Right renal cortex interstitium (tissue), 3 donors: ENCODE measurements at places on chromosomes 5 and 9.

DNA sequence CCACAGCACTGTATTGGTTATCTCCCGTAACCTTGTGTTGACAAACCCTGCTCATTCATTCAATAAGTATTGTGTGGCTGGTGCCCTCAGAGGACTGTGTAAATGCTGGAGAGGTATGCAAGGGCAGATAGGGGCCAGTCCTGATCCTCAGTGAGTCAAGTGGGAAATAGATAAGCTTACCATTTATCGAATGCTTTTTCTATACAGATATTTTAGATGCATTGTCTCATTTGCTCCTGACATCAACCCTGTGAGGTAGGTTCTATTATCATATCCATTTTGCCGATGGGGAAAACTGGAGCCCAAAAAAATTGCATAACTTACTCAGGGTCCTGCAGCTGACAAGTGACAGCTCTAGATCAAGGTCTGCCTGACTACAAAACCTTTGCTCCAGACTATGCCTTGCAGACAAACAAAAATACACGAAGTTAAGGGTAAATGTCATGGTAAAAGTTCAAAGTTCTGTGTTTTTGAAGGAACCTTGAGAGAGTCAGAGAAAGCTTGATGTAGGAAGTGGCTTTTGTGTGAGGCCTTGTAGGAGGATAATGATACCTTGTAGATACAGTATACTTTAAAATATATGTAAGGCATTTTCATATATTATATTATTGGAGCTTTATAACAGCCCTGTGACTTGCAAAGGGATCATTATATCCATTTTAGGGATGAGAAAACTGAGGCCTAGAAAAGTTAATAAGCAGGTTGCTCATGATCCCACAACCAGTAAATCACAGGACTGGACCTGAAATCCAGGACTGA is 22.7 kb downstream of the CYFIP2 start:
- no peak for DNase-seq

GRCh38 chr5:128357226-128357625 is 180.8 kb downstream of the FBN2 start:
- DNase-seq, result no peak

- no peak for DNase-seq
Observed at GRCh38 chr5:76021936-76022584, 61.1 kb upstream of the SV2C start.

DNA sequence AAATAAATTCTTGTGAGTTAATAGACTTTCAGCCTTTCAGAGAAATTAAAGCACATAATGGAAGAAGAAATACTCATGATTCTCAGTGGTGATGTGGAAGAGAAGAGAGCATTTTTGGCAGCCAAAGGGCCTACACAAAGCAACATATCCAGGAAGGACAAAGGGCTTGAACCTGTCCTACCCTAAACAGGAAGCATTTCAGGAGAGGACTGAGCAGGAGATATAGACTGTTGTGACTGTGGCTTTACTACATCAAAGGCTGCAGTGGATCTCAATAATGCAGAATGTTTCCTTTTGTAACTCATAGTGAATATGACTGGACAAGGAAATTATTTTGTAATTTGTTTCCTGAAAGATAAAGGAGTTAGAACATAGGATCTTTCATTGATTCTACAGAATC is 1.3 kb upstream of the PARP8 start:
- no peak for DNase-seq

DNA sequence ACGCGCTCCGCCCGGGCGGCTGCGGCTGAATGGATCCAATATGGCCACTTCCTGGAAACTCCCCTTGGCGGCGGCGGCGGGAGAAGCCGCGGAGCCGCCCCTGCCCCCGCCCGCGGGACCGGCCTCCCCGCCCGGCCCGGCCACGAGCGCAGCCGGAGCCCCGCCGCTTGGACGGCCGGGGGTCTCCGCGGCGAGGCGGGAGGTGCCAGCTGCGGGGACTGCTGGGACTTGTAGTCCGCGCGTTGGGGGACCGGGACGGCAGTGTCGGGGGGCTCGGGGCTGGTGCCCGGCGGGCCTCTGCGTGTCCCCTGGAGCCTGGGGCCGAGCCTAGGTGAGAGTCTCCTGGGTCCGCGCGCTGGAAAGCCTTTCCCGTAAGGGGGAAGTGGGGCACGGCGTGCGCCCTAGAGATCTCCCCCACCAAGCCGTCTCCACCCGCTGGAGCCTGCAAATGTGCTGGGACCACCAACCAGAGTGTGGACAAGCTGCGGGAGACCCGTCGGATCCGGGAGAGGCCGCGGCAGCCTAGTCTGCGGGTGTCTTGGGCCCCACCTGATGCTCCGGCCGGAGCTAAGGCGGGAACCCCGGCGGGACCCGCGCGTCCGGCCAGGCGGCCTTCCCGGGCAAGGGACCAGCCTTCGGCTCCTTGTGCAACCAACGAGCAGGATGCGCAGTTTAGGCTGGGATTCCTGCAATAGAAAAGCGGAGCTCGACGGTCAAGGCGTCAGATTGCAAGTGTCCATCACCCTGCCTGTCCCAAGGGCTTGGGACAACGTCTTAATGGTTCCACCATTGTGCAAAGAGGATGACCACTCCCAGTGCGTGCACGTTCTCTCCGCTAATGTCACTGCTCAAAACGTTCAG is at the start of gene SEPTIN8:
SEPTIN8 (minus strand) TSS at position 31 of the 861 bp plus-strand sequence. CDS start 102 bp downstream, outside the sequence.
- no peak for DNase-seq

GRCh38 chr5:178083922-178084321 is 29.4 kb upstream of the N4BP3 start:
- no peak for DNase-seq

GRCh38 chr5:72602696-72603685 is 95.8 kb upstream of the ZNF366 start:
- no peak for DNase-seq

DNA sequence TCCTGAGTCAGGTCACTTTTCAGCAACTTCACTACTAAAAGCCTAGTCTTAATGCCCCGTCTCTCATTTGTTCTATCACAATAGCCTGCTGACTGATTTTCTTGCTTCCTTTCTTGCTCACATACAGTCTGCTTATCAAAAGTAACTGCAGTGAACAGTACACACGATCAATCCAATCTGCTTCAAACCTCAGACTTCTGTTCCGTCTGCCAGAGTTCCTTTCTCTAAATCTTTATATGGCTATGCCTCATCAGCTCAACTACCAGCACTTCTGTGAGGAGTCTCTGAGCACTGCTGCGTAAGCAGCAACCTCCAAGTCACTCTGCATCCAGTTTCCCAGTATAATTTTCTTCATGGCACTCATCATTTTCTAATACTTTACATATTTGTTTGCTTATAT is 34.8 kb upstream of the PUM3 start:
- no peak for DNase-seq

GRCh38 chr5:143685246-143685815 is 126.6 kb upstream of the HMHB1 start:
- DNase-seq, result no peak

DNA sequence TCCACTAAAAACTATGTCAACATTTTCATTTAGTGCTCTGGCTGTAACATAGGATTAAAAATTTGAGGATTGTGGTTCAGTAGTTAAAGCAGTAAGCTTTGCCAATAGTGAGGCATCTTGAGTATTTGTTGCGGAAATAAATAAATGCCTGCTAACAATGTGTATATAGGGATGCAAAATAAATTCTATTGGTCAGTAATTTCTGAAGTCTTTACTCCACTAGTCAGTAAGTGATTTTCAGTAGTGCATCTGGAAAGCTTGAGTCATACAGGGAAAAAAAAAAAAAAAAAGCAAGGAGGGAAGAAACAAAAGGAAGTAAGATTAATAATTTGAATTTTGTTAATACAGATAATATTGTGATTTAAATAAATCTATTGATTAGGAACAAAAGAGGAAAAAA is 21.0 kb downstream of the NIPBL start:
- DNase-seq, result no peak

DNA sequence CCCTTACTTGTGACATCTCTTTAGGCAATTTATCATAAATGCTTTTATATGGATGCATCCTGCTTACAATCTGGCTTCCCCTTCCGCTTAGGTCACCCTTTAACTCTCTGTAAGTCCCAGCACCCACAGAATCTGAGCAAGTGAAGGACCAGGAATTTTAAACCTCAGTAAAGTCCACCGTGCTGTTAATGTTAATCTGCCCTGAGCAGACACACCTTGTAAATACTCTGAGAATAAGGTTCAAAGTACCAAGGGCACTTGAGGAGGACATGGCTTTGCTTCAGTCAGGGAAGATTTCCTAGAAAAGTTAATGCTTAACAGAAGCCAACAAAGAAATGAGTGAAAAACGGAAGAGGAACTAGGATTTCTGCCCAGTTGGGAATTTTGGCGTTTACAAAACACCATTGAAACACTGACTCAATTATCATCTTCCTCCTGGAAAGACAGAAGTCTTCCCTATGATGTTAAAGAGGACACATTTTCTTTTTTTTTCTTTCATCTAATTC is 26.4 kb upstream of the TTC39B start:
- no peak for DNase-seq

DNA sequence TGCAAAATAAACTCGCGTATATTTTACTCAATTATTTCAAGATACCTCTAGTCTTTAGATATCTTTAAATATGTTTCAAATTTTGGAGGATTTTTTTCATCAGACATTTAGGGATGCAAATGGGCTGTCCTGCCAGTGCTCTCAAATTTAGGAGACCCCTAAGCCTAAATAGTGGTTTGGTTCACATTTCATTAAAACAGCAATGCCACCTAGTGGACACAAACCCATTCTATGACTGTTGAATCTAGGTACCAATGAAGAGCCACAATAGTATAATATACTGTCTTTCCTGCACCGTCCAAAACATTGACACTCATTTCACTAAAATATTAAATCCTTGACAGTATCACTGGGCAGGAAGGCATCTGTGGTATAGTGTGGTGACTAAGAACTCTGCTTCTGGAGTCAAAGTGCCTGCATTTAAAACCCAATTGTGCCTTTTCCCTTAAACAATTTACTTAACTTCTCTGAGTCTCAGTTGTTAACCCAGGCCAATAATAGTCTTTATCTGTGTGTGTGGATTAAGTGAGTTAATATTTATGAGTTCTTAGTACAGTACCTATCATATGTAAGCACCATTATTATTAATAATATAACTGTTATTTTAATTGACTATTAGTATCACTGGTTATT is 148.0 kb downstream of the RORB start:
- no peak for DNase-seq

DNA sequence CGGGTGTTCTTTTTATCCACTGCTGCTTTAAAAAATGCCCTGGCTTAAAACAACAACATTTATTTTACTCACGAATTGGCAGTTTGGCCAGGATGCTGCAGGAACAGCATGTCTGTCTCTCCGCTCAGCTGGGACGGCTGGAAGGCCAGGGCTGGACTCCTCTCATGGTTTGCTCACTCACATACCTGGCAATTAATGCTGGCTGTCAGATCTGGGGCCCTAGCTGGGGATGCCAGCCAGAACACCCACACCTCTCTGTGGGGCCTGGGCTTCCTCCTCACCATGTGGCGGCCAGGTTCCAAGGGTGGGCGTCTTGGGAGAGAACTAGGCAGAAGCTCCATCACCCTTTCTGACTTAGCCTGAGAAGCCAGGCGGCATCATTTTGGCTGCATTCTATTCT is 189.1 kb upstream of the IL12B start:
- no peak for DNase-seq

GRCh38 chr5:14157493-14157782 is 14.3 kb downstream of the TRIO start:
- DNase-seq, result no peak

DNA sequence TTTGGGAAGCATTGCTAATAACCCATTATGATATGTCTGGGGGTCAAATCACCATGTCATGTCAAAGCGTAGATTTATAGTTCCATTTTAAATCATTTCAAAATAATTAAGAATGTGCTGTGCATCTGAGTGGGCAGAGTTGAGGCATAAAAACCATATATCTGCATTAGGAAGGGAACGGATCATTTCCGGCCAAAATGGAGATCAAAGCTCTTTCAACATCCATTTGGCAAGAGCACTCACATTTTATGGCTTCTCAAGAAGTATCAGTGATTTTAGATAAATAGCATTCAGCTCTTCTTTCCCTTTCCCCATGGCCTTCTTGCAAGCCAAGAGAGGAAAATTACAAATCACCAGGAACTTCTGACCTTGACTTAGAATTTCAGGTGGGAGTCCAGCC is 89.9 kb downstream of the HSPA4 start:
- no peak for DNase-seq

DNA sequence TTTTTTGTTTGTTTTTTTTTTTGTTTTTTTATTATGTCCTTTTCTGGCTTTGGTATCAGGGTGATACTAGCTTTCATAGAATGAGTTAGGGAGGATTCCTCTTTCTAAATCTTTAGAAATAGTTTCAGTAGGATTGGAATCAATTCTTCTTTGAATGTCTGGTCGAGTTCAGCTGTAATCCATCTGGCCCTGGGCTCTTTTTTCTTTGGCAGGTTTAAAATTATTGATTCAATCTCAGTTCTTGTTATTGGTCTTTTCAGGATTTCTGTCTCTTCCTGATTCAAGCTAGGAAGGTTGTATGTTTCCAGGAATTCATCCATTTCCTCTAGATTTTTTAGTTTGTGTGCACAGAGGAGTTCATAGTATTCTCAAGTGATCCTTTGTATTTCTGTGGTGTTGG is 34.9 kb downstream of the IQGAP2 start:
- no peak for DNase-seq

- DNase-seq, result no peak
Observed at GRCh38 chr9:81634915-81635516, 54.3 kb downstream of the TLE1 start.

- no peak for DNase-seq
Observed at GRCh38 chr5:111993242-111993641, 236.2 kb upstream of the NREP start.

DNA sequence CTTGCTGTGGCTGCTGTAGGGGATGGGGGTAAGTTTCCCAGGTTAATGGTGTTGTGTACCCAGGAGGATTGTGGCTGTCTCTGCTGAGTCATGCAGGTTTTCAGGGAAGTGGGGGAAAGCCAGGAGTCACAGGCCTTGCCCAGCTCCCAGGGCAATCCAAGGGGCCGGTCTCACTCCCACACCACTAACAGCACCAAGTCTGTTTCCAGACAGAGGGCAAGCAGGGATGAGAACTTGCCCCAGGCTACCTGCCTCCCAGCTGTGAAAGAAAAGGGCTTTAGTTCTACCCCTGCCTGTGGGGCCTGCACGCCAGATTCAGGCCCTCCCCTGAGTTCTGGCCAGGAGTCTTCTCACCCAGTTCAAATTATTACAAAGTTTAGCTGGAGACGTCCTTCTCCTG is 579.8 kb upstream of the ST8SIA4 start:
- DNase-seq, result no peak

- no peak for DNase-seq
Observed at GRCh38 chr5:6202968-6203365, 175.4 kb downstream of the MED10 start.

DNA sequence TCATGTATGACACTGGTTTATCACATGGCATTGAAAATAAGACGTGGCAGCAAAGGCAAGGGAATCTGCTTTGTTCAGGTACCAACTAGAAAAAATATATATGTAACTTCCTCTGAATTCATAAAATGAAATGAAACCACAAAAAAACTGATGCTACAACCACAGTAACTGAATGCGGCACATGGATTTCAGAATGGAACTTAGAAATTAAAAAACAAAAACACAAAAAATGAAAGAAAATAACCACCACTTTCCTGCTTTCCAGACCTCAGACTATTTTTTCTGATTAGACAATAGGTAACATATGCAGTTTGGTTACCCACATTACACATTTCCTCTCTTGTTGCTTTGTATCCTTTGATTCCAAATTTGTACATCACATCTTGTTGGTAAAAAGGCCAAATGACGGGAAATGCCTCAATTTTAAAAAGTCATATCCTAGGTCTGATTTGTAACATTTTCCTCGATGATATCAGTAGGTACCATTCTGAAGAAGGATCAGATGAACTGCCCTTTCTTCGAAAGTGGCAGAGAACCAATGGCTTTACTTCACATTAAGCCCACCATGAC is 18.1 kb upstream of the PDCL start:
- DNase-seq, result no peak

- no peak for DNase-seq
Observed at GRCh38 chr5:8839361-8840055, 706.4 kb downstream of the SEMA5A start.
